ENCODE measurements at places on chromosomes 12 and 14. TPM values are rescaled to one million over a fixed set of nuclear protein-coding genes. Genes with fewer than 3 reads are reported as not detected.

The TGM1 gene
- total RNA-seq, result 69.1 TPM

The RPS6KL1 gene
- total RNA-seq, result 1.7 TPM

The PZP gene
- not detected for total RNA-seq

The ESRRB gene
- not detected for total RNA-seq

The PAH gene
- not detected for total RNA-seq

The TMTC2 gene
- 8.5 TPM for total RNA-seq

The ARMH4 gene
- 1.4 TPM for total RNA-seq

The E2F7 gene
- total RNA-seq, result 2.6 TPM

The PRICKLE1 gene
- 0.43 TPM for total RNA-seq

The RAD9B gene
- 0.21 TPM for total RNA-seq

The DPPA3 gene
- total RNA-seq, result not detected

The TSPAN19 gene
- total RNA-seq, result not detected

The KRT81 gene
- total RNA-seq, result 10.8 TPM

The TAS2R43 gene
- total RNA-seq, result 0.96 TPM

The RNASE7 gene
- total RNA-seq, result 36.1 TPM

The NFATC4 gene
- 10.6 TPM for total RNA-seq

The B4GALNT3 gene
- 5.5 TPM for total RNA-seq

The AQP5 gene
- not detected for total RNA-seq

The ASPG gene
- under 0.01 TPM for total RNA-seq

The KCNC2 gene
- not detected for total RNA-seq

The SOAT2 gene
- total RNA-seq, result not detected

The ACRBP gene
- not detected for total RNA-seq

The SSTR1 gene
- under 0.01 TPM for total RNA-seq

The RHEBL1 gene
- 0.24 TPM for total RNA-seq

The AQP2 gene
- total RNA-seq, result not detected

The LRP1-AS gene
- total RNA-seq, result not detected

The ABCD2 gene
- total RNA-seq, result not detected

The GAS2L3 gene
- 0.64 TPM for total RNA-seq

The SLC5A8 gene
- not detected for total RNA-seq

The DMAC2L gene
- 5.5 TPM for total RNA-seq

The IRAK3 gene
- 3.0 TPM for total RNA-seq

The HCAR1 gene
- total RNA-seq, result 0.21 TPM

The SIX1 gene
- 4.1 TPM for total RNA-seq

The RIMKLB gene
- 16.4 TPM for total RNA-seq
